ENCODE measurements at places on chromosomes 3 and 15. TPM values are rescaled to one million over a fixed set of nuclear protein-coding genes. Genes with fewer than 3 reads are reported as not detected.

- H3K4me1 ChIP-seq: no peaks in the 10 kb centered on the region
- H3K27me3 ChIP-seq: no peaks in the 10 kb centered on the region
- DNase-seq: no peak
Observed at GRCh38 chr15:77781946-77782240, 149.2 kb upstream of the LINGO1 start.

DNA sequence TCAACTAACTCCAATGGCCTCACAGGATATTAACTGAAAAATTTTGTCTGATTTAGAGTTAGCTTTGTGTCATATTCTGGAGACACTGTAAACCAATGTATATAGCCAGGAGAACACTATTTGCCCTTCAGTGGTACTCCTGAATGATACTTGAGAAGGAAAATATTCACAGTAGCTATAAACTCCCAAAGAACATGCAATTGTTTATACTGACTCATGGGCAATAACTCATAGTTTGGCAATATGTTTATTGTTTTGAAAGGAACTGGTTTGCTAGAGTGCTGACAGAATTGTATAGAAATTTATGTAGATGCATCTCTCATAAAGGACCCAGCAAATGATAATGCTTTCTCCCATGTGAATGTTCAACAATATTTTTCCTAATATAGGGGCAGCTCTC lies 537.6 kb downstream of the PLOD2 start:
- H3K36me3 ChIP-seq: no peaks in the 10 kb centered on the region
- no peak overlapping the region for H3K4me3 ChIP-seq
- H3K4me1 ChIP-seq: no peaks in the 10 kb centered on the region
- H3K27me3 ChIP-seq: no peaks in the 10 kb centered on the region
- H3K27ac ChIP-seq: no peak overlapping the region

DNA sequence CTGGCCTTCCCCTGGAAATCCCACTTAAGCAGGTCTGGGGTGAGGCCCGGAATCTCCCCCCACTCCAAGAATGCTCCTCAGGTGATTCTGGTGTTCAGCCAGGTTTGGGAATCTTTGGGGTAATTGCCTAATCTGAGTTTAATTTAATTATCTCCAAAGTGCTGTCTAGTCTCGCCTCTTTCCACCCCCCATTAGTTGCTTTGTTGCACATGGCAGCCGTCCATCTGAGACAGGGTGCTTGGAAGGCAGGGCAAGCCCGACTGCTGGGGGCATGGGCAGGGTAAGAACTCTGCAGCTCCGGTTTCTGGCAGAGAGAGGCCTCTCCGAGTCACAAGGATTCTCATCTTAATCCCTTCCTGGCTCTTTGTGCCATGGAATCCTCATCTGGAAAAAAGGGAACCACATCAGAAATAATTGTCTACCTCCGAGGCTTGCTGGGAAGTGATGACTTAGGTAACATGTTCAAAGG lies 15.0 kb downstream of the IL17RD start:
- no peak overlapping the region for H3K4me3 ChIP-seq
- H3K36me3 ChIP-seq: no peaks in the 10 kb centered on the region
- no peaks in the 10 kb centered on the region for H3K27me3 ChIP-seq
- peaks cover 3% of the 10 kb centered on the region for H3K4me1 ChIP-seq
- no peak for DNase-seq

DNA sequence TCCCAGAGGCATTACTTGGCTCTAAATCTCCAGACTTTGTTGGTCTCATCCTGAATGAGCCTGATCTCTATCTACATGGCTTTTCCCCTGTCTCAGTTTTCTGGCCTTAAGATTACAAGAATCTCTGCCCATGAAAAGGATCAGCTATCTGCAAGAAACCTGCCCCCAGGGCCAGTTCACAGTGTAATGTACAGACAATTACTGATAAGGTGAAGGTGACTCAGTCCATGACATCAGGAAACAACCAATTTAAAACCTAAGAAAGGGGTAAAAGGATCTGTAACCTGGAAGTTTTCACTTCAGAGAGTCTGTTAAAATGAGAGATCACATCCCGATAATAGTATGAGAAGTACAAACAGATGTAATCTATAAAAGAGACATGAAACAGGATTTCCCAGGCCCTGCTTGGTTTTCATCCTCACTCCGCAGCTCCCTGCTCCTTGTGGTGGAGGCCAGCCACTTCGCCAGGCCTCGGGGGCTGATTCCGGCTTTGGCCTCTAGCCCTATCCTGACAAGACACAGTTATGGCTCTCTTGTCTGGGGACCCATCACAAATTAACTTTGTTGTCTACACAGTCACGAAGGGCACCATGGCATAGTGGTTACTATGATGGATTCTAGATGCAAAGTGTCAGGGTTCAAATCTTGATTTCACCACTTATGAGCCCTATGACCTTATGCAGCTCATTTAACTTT lies 136.9 kb downstream of the THSD4 start:
- H3K36me3 ChIP-seq: no peaks in the 10 kb centered on the region
- no peak for DNase-seq
- H3K27ac ChIP-seq: peak overlapping the region; percentile 64
- no peaks in the 10 kb centered on the region for H3K27me3 ChIP-seq

DNA sequence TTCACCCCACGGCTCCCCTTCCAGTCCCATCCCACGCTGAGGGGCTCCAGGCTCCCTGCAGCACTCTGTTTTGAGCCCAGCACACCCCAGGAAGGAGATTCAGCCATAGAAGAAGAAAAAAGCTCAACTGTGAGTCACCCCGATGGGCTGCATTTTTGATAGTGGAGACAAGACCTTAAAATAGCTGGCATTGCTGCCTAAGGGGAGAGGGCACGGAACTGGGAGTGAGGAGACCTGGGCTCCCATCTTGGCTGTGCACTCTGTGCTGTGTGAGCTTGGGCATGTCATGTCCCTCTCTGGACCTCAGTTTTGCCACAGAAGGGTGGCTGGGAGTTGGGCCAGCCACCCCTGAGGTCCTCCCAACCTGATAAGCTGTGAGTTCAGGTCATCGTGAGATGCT lies 57.2 kb upstream of the SMAD6 start:
- H3K27me3 ChIP-seq: no peaks in the 10 kb centered on the region
- no peaks in the 10 kb centered on the region for H3K36me3 ChIP-seq
- H3K4me3 ChIP-seq: no peak overlapping the region

DNA sequence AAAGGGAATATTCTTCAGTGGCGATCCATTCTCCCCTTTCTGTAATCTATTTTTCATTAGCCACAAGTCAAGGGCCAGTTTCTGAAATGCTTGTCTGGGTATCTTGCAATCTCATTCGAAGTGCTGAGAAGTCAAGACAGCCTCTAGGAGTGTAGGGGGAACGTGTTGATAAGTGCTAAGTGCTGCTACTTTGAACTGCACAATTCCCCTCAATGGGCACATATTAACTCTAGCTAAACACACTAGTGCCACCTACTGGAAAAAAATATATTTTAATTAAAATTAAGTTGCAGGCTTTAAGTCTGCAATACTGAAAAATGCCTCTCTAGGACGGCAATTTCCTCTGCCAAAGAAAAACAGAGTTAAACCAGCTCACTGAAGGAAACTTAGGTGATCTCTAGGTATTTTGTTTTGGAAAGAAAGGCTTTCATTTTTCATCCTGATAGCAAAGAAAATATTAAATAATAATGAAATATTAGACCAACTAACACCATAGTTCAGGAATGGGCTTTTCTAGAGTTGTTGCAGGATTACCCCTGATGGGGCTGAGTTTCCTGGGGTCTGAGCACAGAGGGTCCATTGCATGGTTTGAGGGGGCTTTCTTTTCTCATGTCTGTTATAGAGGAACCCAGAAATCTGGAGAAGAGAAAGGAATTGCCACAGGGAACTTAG lies 181.9 kb upstream of the KBTBD8 start:
- H3K4me3 ChIP-seq: no peak overlapping the region
- no peaks in the 10 kb centered on the region for H3K36me3 ChIP-seq
- H3K4me1 ChIP-seq: no peaks in the 10 kb centered on the region
- no peak overlapping the region for H3K27ac ChIP-seq

DNA sequence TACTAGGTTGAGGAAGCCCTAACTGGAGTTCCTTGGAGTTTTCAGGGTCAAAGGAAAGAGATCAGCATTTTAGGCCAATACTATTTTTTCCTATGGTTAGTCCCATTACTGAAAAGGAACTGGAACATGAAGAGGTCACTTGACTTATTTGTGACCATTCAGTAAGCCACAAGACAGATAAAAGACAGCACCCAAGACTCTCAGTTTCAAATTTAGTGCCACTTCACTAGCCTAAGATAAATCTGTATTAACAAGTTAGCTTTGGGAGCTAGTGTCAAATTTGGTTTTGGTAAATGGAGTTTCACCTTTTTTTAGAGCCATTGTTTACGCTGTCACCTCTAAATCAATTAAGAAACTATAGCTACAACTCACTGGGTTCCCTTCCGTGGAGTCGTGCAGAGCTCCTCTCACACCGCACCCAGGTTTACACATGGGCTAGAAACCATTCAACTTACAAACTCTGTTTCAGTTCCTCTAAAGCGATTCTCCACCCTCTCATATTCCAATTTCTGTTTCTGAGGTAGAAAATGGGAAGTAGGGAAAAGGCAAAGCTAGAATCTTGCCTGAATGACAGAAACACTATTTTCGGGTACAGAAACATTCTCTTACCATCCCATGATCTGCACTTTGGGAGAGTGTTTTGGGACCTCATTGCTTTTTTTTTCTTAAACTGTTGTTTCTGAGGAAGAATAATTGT lies 14.4 kb downstream of the CCDC32 start:
- no peaks in the 10 kb centered on the region for H3K27me3 ChIP-seq
- DNase-seq: no peak
- H3K27ac ChIP-seq: no peak overlapping the region
- H3K4me3 ChIP-seq: no peak overlapping the region
- H3K36me3 ChIP-seq: no peaks in the 10 kb centered on the region

- no peak overlapping the region for H3K4me3 ChIP-seq
- peaks cover 3% of the 10 kb centered on the region for H3K4me1 ChIP-seq
- H3K27me3 ChIP-seq: no peaks in the 10 kb centered on the region
- H3K36me3 ChIP-seq: no peaks in the 10 kb centered on the region
Observed at GRCh38 chr15:98901434-98902072, 106.0 kb downstream of the PGPEP1L start.

GRCh38 chr3:175434561-175434960 lies 575.4 kb downstream of the NAALADL2 start:
- no peaks in the 10 kb centered on the region for H3K36me3 ChIP-seq
- DNase-seq: no peak
- H3K27me3 ChIP-seq: no peaks in the 10 kb centered on the region

- H3K36me3 ChIP-seq: no peaks in the 10 kb centered on the region
- no peak overlapping the region for H3K27ac ChIP-seq
- H3K4me3 ChIP-seq: no peak overlapping the region
Observed at GRCh38 chr15:51416129-51416528, 74.7 kb downstream of the GLDN start.

GRCh38 chr15:49815950-49816349 lies 195.1 kb downstream of the DTWD1 start:
- no peaks in the 10 kb centered on the region for H3K27me3 ChIP-seq
- DNase-seq: no peak
- no peaks in the 10 kb centered on the region for H3K36me3 ChIP-seq
- H3K4me1 ChIP-seq: no peaks in the 10 kb centered on the region
- H3K27ac ChIP-seq: no peak overlapping the region
- H3K4me3 ChIP-seq: no peak overlapping the region

DNA sequence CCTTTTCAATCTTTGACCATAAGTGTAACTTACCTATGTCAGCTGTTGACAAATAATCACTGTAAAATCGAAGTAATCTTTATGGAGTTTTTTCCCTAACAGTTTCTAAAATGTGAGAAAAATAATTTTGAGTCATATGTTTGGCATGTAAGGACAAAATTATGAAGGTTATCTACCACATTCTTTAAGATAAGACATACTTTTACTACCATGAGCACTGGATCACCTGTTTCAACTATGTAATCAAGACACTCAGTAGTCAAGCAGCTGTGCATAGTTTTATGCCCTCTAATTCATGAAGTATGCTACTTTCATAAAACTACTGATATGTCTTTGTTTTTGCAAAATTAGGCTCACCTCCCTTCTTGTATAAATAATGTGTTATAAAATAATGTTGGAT lies 12.1 kb downstream of the FGF7 start:
- H3K27ac ChIP-seq: no peak overlapping the region
- no peak overlapping the region for H3K4me3 ChIP-seq
- no peaks in the 10 kb centered on the region for H3K4me1 ChIP-seq
- no peaks in the 10 kb centered on the region for H3K27me3 ChIP-seq

DNA sequence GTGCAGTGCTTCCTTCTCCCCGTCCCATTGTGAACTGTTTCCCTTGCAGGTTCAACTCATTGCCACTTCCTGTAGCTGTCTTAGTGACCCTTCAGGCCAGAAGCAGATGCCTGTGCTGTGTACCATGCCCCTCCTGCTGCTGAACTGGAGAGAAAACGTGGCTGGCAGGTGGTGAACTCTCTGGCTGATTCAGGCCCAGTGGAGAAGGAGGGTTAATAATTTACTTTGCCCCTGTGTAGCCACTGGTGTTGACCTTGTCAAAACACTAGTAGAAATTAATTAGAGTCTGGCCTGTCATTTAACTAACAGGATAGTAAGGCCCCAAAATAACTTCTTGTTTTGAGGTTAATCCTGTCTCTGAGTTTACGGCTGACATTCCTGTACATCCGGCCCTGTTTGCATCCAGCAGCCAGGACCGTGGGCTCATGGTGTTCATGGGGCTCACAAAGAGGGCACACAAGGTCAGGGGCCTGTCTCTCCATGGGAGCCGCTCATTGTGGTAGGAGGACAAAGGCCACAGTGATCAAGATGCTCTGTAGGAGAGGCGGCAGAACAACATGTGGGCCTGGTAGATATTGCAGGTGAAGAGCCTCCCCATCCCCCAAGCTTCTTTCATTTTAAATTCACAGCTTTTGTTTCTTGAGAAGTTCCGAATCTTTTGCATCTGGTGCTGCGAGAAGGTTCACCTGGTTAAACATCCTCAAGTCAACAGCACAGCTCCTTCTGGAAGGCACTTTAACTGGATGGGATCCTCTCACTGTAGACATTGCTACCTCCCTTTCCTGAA lies 101.6 kb downstream of the CGNL1 start:
- peak overlapping the region; percentile 79 for H3K27ac ChIP-seq
- H3K27me3 ChIP-seq: no peaks in the 10 kb centered on the region
- DNase-seq: no peak

DNA sequence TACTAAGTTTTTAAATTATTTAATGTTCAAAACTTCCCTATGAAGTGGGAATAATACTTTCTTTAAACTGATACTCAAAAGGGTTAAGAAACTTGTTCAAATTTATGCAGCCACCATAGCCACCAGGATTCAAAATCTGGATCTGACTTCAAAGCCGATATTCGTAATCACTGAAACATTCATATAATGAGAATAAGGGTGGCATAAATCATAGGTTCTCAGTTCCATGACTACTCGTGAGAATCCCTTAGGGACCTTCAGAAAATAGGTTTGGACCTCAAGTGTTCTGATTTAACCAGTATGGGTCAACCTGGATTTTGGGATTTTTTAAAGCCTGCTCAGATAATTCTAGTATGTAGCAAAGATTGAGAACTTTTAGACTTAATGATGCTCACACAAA lies 160.6 kb downstream of the RBMS3 start:
- no peaks in the 10 kb centered on the region for H3K27me3 ChIP-seq
- no peak overlapping the region for H3K27ac ChIP-seq
- no peak overlapping the region for H3K4me3 ChIP-seq
- no peak for DNase-seq

GRCh38 chr15:41893422-41894250 lies at the start of gene SPTBN5:
SPTBN5 (minus strand) TSS chr15:41894053; CDS start chr15:41893497, 556 bp downstream.
- H3K27ac ChIP-seq: peak within 1 kb of the TSS; percentile 66
- no peaks in the 10 kb centered on the region for H3K36me3 ChIP-seq
- H3K27me3 ChIP-seq: no peaks in the 10 kb centered on the region
- peak within 1 kb of the TSS; percentile 37 for H3K4me3 ChIP-seq
- H3K4me1 ChIP-seq: peaks cover 19% of the 10 kb centered on the region

The MON1A gene
- total RNA-seq: 9.1 TPM

The ITPKA gene
- 0.15 TPM for total RNA-seq

The LINGO1 gene
- total RNA-seq: not detected

The ADGRG7 gene
- total RNA-seq: not detected

The GOLGA8Q gene
- 0.59 TPM for total RNA-seq

The SEMA3F gene
- 26.9 TPM for total RNA-seq

The ZKSCAN7 gene
- 6.7 TPM for total RNA-seq

The IL17RE gene
- 11.7 TPM for total RNA-seq
